Upper lobe of left lung (tissue), 6 donors: ENCODE measurements at places on chromosomes 7 and 10.

DNA sequence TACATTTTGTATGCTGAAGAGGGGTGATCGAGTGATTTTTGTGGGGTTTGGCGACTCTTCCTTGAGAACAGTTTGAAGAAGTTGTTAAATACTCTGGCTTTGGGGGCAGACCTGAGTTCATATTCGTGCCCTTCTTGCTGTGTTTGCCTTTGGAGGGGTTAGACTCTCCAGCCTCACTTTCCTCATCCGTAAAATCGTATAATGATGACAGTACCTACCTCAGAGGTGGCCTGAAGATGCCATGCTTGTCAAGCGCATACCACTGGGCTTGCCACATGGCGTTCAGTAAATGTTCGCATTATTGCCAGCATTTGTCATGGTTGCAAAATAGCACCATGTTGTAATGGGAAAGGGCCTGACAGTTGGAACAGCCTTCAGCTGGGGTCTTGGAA lies 1.3 kb downstream of the STK17A start:
- H3K36me3 ChIP-seq = no peaks in the 10 kb centered on the region
- H3K4me1 ChIP-seq = peaks cover 24% of the 10 kb centered on the region
- no peaks in the 10 kb centered on the region for H3K27me3 ChIP-seq

- H3K4me3 ChIP-seq = peak overlapping the region; percentile 85
- DNase-seq = no peak
Measured at GRCh38 chr10:75400163-75400770, 1.3 kb downstream of the ZNF503 start.

- no peaks in the 10 kb centered on the region for H3K4me1 ChIP-seq
- no peak for DNase-seq
- H3K36me3 ChIP-seq = no peaks in the 10 kb centered on the region
- no peak overlapping the region for H3K4me3 ChIP-seq
Measured at GRCh38 chr10:2851566-2851965, 215.8 kb upstream of the PFKP start.

GRCh38 chr10:69807122-69807521 lies 5.4 kb downstream of the COL13A1 start:
- no peak overlapping the region for H3K27ac ChIP-seq
- no peak for DNase-seq
- peaks cover 17% of the 10 kb centered on the region for H3K27me3 ChIP-seq

DNA sequence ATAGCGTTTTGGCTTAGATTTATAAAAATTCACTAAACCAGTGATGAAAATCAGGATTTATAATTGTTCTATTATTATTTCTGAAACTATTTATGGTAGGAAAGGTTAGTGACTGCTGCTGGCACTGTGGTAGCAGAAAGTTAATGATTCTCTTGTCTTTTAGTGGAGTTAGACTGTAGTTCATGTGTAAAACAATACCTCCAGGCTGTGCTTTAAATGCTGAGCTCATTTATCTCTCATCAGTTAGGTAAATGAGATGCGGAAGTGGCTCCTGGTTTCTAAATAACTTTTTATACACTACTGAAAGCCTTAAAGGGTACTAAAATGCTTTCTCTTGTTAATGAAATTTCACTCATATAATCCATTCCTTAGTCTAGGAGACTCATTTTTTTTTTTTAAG lies 326.8 kb upstream of the POT1 start:
- DNase-seq = no peak
- H3K27ac ChIP-seq = no peak overlapping the region
- H3K27me3 ChIP-seq = no peaks in the 10 kb centered on the region
- no peaks in the 10 kb centered on the region for H3K4me1 ChIP-seq
- no peaks in the 10 kb centered on the region for H3K36me3 ChIP-seq

- DNase-seq = no peak
- no peak overlapping the region for H3K27ac ChIP-seq
- no peaks in the 10 kb centered on the region for H3K36me3 ChIP-seq
- no peaks in the 10 kb centered on the region for H3K4me1 ChIP-seq
Measured at GRCh38 chr10:52068485-52068884, 245.6 kb upstream of the DKK1 start.
